Calu3 (cell line): ENCODE measurements at places on chromosomes 11 and 22.

DNA sequence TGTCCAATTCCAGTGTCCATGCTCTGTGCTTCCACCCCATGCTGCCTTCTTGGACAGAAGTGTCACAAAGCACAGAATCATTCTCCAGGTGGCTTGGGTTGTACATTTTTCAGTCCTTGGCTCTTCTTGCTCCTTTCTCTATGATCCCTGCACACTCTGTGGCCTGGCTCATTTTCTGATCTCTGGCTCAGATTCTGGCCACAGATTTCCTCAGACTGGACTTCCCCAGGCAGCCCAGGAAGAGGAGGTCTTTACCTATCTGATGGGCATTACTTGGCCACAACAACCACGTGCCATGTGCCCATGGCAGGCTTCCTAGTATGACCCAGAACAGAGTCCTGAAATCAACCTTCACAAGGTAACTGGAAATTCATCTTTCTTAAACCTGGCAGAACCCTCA lies 27.2 kb downstream of the SYTL2 start:
- DNase-seq, result no peak

DNA sequence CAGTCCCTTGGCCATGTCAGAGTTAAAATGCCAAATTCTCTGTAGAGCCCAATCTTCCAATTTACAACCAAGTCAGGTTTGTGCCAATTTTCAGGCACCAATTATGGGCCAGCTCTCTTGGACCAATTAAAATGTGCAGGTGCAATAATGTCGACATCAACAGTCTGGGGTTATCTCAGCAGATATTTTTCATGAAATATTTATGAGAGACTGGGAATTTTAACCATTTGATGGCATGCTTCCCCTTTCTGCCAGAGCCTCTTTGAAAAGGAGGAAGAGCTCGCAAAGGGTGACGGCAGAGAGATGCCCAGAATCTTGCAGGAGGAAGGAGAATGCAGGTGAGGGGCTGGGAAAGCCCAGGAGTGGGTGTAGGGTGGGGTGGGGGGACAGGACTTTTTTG lies 100.8 kb upstream of the SYT13 start:
- DNase-seq, result no peak

DNA sequence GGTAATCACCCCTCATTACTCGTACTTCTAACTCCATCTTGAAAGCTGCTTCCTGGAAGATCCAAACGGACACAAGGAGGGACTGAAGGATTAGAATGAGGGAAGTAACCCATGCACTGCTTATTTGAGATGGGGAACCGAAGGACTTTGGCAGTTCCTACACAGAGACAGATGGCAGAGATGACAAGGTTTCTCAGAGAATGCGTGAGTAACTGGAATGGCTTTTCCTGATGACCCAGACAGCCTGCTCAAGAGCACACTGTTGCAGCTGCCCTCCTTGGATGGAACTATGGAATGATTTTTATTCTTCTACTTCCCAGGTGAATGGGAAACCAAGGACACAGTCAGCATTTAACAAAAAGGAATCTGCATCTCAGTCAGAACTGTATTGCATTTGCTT lies 7.3 kb downstream of the KCNJ11 start:
- DNase-seq, result no peak

DNA sequence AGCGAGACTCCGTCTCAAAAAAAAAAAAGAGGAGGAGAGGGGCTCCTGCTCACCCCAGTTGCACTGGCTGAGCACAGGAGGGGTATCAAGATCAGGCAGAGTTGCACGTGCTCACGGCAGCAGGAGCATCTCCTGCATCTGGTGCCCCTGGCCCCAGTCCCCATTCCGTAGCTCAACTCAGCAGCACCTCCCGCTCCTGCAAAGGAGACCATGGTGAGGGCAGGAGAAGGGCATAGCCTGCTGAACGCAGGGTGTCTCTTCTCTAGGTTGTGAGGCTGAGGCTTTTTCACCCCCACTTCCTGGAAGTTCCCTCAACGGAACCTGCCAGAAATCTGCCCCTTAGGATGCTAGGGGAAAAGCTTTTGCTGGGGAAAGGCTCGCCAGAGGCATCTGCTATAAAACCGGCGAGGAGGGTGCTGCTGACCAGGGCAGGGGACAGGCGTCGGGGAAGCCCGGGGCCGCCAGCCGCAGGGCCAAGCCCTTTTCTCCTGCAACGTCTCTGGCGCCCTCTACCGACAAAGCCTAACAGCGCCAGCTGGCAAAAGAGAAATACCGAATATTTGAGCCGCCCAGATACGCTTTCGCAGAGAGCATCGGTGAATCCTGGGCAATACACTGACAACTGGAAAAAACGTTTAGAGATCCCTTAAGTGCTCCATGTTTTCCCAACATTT lies 1.0 kb upstream of the PPP6R2 start:
- peak; percentile 94 for DNase-seq
